Activated naive CD4-positive, alpha-beta T cell treated with anti-CD3 and anti-CD28 coated beads for 36 hours (primary cell): ENCODE measurements at places on chromosomes 12 and 14. TPM values are rescaled to one million over a fixed set of nuclear protein-coding genes. Genes with fewer than 3 reads are reported as not detected.

Gene AQP2
- total RNA-seq = not detected

Gene IGF1
- total RNA-seq = not detected

Gene NFE2
- not detected for total RNA-seq

Gene CCDC196
- not detected for total RNA-seq

Gene TSHR
- total RNA-seq = not detected

Gene CLEC1B
- total RNA-seq = not detected

Gene LPAR5
- 2.2 TPM for total RNA-seq

Gene LMNTD1
- not detected for total RNA-seq

Gene SAMD15
- total RNA-seq = not detected

Gene TOMM20L
- total RNA-seq = not detected

Gene FLRT2
- total RNA-seq = not detected

Gene ETNK1
- total RNA-seq = 39.4 TPM

DNA sequence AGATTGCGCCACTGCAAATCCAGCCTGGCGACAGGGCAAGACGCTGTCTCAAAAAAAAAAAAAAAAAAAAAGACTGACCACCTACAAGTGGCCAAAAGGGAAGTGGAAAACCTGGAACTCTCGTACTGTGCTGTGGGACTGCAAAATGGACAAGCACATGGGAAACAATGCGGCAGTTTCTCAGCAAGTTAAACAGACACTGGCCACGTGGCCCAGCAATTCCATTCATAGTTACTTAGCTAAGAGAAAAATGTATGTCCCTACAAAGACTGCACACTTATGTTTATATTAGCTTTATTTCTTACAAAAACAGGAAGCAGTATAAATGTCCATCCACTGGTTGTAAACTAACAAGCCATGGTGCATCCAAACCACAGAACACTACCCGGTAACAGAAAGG lies 5.6 kb downstream of the CHFR start:
- H3K36me3 ChIP-seq = peaks cover 33% of the 10 kb centered on the region
- H3K27me3 ChIP-seq = no peaks in the 10 kb centered on the region
- no peak for DNase-seq
- H3K4me3 ChIP-seq = no peak overlapping the region
- H3K4me1 ChIP-seq = peaks cover 30% of the 10 kb centered on the region

- H3K36me3 ChIP-seq = no peaks in the 10 kb centered on the region
- peaks cover 4% of the 10 kb centered on the region for H3K4me1 ChIP-seq
- H3K4me3 ChIP-seq = no peak overlapping the region
- H3K27ac ChIP-seq = no peak overlapping the region
These were observed 212.8 kb upstream of the BMP4 start for GRCh38 chr14:54169254-54169924.

GRCh38 chr14:41558490-41558889 lies 48.2 kb upstream of the LRFN5 start:
- DNase-seq = no peak
- no peak overlapping the region for H3K4me3 ChIP-seq
- H3K27me3 ChIP-seq = no peaks in the 10 kb centered on the region

GRCh38 chr14:75911883-75912282 lies 69.9 kb downstream of the TGFB3 start:
- no peak overlapping the region for H3K27ac ChIP-seq
- no peaks in the 10 kb centered on the region for H3K36me3 ChIP-seq
- DNase-seq = no peak
- H3K4me1 ChIP-seq = no peaks in the 10 kb centered on the region
- H3K4me3 ChIP-seq = no peak overlapping the region

DNA sequence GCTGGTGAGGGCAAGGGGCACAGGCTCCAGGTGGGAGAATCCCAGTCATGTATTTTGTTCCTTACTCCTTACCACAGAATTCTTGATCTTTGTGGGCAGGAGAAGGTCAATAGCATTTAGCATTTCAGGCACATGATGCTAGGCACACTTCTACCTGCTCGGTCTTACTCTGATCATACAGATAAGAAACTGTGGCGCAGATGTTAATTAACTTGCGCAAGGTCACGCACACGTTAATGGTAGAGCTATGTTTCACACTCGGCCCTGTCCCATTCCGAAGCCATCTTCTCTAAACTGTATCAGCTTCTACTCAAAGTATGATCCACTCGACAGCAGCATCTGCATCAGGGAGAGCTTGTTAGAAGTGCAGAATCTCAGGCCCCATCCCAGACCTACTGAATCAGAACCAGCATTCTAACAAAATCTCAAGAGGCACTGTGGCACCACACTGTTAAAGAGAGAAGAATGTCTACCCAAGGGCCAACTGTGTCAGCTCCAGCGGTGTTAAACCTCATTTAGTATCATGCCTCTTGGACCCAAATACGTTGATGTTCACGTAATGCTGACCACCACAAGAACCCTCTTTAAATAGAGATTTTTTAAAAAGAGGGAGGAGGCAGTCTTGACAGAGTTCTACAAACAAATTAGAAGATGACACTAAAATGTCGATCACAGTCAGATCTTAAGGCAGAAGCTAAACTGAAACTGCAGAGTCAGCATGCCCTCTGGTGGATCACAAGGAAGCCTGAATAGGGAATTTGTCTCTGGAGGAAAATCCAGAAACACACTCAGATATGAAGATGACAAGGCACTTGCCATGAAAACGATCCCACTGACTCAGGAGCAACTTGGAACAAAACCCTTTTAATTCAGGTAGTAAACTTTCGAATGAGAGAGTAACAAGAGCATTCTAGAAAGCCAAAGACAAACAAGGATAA lies 7.3 kb downstream of the STXBP6 start:
- H3K4me1 ChIP-seq = no peaks in the 10 kb centered on the region
- DNase-seq = no peak
- peaks cover 9% of the 10 kb centered on the region for H3K27me3 ChIP-seq
- no peak overlapping the region for H3K4me3 ChIP-seq
- no peaks in the 10 kb centered on the region for H3K36me3 ChIP-seq
- no peak overlapping the region for H3K27ac ChIP-seq

GRCh38 chr12:13233830-13234641 lies 37.5 kb downstream of the EMP1 start:
- H3K27me3 ChIP-seq = peaks cover 3% of the 10 kb centered on the region
- H3K4me1 ChIP-seq = no peaks in the 10 kb centered on the region
- H3K27ac ChIP-seq = no peak overlapping the region
- peak; percentile 55 for DNase-seq

GRCh38 chr12:68393417-68393816 lies 61.3 kb upstream of the MDM1 start:
- H3K27ac ChIP-seq = no peak overlapping the region
- no peaks in the 10 kb centered on the region for H3K36me3 ChIP-seq
- H3K4me3 ChIP-seq = no peak overlapping the region
- DNase-seq = no peak

DNA sequence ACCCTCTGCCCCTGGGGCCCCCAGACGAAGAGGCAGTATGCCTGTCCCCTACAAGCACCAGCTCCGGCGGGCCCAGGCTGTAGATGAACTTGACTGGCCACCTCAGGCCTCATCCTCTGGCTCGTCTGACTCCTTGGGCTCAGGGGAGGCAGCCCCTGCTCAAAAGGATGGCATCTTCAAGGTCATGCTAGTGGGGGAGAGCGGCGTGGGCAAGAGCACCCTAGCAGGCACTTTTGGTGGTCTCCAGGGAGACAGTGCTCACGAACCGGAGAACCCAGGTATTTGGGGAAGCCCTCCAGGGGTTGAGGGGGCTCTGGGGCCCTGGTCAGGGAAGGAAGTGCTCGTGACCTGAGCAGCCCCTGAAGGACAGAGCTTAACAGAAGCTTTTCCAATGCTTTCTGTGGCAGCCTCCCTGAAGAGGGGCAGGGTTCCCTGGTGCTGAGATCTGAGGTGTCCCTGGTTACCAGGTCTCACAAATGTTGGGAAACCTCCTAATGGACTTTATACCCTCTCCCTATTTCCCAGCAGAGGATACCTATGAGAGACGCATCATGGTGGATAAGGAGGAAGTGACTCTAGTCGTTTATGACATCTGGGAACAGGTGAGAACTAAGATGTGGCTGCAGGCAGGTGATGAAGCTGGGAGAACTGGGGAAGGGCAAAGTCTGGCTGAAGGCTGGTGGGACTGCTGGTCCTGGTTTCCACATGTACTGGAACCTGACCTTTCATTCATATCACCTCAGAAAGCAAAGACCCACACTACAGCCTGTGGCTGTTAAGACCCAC lies 1.9 kb downstream of the REM2 start:
- no peaks in the 10 kb centered on the region for H3K36me3 ChIP-seq
- peaks cover 2% of the 10 kb centered on the region for H3K27me3 ChIP-seq
- no peak overlapping the region for H3K27ac ChIP-seq
- no peak for DNase-seq
- peaks cover 45% of the 10 kb centered on the region for H3K4me1 ChIP-seq

- H3K36me3 ChIP-seq = no peaks in the 10 kb centered on the region
- H3K27ac ChIP-seq = no peak overlapping the region
- DNase-seq = no peak
- H3K4me1 ChIP-seq = no peaks in the 10 kb centered on the region
- H3K27me3 ChIP-seq = no peaks in the 10 kb centered on the region
These were observed 18.3 kb downstream of the RTL1 start for GRCh38 chr14:100885196-100885595.

DNA sequence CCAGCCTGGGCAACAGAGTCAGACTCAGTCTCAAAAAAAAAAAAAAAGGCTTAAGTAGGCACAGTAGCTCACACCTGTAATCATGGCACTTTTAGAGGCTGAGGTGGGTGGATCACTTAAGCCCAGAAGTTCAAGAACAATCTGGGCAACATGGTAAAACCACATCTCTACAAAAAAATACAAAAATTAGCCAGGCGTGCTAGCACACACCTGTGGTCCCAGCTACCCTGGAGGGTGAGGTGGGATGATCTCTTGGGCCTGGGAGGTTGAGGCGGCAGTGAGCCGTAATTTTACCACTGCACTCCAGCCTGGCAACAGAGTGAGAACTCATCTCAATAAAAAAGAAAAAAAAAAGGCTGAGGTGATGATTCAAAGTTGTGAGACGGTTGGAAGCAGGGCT lies 9.1 kb upstream of the RESF1 start:
- DNase-seq = no peak
- peaks cover 31% of the 10 kb centered on the region for H3K4me1 ChIP-seq
- H3K36me3 ChIP-seq = peaks cover 23% of the 10 kb centered on the region
- no peak overlapping the region for H3K27ac ChIP-seq
- H3K4me3 ChIP-seq = no peak overlapping the region

DNA sequence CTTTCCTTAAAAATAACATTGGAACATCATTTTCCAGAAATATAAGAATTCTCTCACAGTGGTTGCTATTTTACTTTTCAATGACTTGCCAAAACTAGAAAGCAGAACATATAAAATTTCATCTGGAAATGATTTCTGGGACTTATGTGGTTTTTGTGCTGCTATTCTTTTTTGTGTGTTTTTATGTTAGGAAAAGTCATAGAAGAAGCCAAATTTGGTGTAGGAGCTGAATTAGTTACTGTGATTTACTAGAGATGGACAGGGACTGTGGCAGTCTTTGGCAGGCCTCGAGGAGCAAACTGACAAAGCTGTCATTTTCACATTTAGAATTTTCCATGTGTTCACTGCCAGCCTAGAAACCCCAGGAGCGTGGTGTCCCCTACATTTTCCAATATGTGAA lies 38.3 kb upstream of the LDHB start:
- peaks cover 23% of the 10 kb centered on the region for H3K4me1 ChIP-seq
- no peak for DNase-seq
- no peak overlapping the region for H3K4me3 ChIP-seq
- H3K36me3 ChIP-seq = no peaks in the 10 kb centered on the region
- H3K27ac ChIP-seq = no peak overlapping the region
- H3K27me3 ChIP-seq = no peaks in the 10 kb centered on the region

GRCh38 chr12:53561590-53561953 lies 54.3 kb upstream of the NPFF start:
- H3K4me1 ChIP-seq = peaks cover 67% of the 10 kb centered on the region
- H3K27me3 ChIP-seq = no peaks in the 10 kb centered on the region
- H3K27ac ChIP-seq = peak overlapping the region; percentile 81
- no peak for DNase-seq
- no peak overlapping the region for H3K4me3 ChIP-seq

DNA sequence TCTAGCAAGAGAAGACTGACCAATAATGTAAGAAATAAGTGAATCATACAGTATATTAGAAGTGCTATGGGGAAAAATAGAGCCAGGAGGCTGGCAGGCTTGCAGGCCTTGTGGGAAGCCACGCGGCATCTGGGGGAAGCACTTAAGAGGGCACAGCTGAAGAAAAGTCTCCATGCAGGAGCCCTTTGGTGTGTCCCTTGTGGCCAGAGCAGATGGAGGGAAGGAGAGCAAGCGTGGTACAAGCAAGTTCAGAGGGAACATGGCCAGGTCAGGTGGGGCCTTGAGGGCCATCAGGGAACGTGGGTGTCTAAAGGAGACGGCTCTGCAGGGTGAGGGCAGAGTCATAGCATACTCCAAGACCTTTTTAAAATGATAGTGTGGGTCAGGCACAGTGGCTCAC lies 51.7 kb downstream of the LRRC74A start:
- no peaks in the 10 kb centered on the region for H3K36me3 ChIP-seq
- H3K4me3 ChIP-seq = no peak overlapping the region
- no peaks in the 10 kb centered on the region for H3K4me1 ChIP-seq
- H3K27me3 ChIP-seq = no peaks in the 10 kb centered on the region
- no peak for DNase-seq
- no peak overlapping the region for H3K27ac ChIP-seq

DNA sequence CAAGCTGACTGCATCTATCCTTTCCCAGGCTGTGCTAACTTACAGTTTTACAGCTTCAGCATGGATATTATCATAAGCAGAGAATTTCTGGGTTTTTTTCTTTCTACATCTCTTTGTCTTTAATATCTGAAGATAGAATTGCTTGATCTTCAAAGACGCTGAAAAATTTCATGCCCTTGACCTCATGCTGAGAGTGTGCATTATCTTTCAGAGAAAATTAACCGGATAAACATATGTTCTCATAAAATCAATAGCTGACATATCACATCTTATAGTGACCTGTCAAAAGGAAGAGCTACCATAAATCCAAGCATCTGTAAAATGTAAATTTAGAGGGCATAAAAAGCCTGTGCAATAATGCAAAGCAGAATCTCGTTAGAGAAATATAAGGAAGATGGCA lies 1704.1 kb upstream of the FLRT2 start:
- H3K27ac ChIP-seq = no peak overlapping the region
- no peaks in the 10 kb centered on the region for H3K36me3 ChIP-seq
- no peaks in the 10 kb centered on the region for H3K27me3 ChIP-seq
- DNase-seq = no peak
- H3K4me3 ChIP-seq = no peak overlapping the region

- H3K27me3 ChIP-seq = no peaks in the 10 kb centered on the region
- H3K4me1 ChIP-seq = peaks cover 6% of the 10 kb centered on the region
- no peak overlapping the region for H3K27ac ChIP-seq
- H3K36me3 ChIP-seq = peaks cover 8% of the 10 kb centered on the region
- H3K4me3 ChIP-seq = no peak overlapping the region
These were observed 56.2 kb downstream of the PPHLN1 start for GRCh38 chr12:42382013-42382696.

- no peak overlapping the region for H3K27ac ChIP-seq
- DNase-seq = no peak
- H3K36me3 ChIP-seq = no peaks in the 10 kb centered on the region
- no peak overlapping the region for H3K4me3 ChIP-seq
- no peaks in the 10 kb centered on the region for H3K4me1 ChIP-seq
These were observed 68.0 kb downstream of the PKP2 start for GRCh38 chr12:32828552-32828951.

DNA sequence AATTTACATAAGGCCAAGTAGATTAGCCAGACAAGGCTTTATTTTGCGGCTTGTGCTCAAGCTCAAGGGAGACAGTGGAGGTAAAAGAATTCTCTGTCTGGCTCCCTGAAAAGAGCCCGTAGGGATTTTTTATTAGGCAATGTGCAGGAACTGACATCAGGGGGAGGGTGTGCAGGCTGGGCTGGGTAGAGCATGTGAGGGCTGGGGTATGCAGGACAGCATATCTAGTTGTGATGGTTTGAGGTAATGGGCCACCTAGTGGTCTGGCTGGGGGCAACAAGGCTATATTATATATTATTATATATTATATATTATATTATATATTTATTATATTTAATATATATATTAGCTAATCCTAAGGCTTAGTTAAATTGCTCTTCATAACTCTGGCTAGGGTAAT lies 102.1 kb downstream of the TMEM117 start:
- no peaks in the 10 kb centered on the region for H3K4me1 ChIP-seq
- no peak overlapping the region for H3K4me3 ChIP-seq
- no peaks in the 10 kb centered on the region for H3K27me3 ChIP-seq
- DNase-seq = peak; percentile 5
